ENCODE measurements at places on chromosomes 2 and 18. TPM values are rescaled to one million over a fixed set of nuclear protein-coding genes. Genes with fewer than 3 reads are reported as not detected.

GRCh38 chr18:27750014-27750413 is 426.9 kb downstream of the CDH2 start:
- DNase-seq = peak; percentile 52

DNA sequence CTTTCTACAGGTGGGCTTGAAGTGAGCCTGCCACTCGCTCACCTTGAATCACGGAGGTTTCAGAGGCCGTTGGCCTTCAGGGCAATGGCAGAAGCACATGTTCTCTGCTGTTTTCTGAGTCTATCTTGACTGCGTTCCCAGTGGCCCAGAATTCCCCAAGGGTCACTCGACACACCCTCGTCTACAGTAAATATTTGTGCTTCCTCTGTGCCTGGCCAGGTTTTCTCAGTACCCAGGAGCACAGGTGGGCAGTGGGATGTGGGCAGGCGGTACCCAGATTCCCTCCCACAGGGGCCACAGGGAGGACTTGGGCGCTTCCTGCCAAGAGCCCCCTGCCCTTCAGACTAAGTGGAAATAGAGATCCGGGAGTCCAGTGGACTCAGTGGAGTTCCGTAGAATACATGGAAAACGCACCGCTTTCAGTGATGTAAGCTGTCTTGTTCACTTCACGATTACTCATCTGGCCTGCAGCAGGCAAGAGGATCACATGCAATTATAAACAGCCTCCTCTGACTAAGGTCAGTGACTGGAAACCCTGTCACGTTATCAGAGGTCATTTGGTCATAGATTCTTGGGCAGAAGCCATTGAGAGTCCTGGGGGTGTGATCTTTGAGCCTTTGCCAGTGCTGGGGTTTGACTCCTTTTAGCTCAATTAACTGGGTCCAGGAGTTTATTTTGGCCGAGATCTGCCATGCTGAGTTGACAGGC is 179.8 kb downstream of the NEDD4L start:
- peak; percentile 57 for DNase-seq

Gene SERTAD2
- polyA plus RNA-seq = 26.8 TPM

GRCh38 chr2:156648522-156648921 is 212.3 kb downstream of the GPD2 start:
- DNase-seq = no peak

DNA sequence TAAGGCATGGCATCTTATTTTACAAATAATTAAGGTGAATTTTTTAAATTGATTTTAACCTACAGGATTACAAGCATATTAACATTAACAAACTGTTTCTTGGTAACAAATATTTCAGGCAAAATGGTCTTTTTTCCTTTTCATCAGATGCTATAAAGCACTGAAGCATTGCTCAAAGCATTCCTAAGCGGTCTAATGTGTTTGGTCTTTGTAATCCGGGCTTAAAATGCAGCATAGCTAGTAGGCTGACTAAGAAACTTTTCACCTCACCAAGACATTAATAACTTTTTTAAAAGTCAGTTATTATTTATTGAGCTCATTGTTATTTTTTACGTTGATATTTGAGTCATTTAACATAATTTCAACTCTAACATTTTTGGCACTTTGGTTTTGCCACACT is 538.8 kb upstream of the SLC39A10 start:
- DNase-seq = no peak

Gene DNAH7
- polyA plus RNA-seq = 6.5 TPM

DNA sequence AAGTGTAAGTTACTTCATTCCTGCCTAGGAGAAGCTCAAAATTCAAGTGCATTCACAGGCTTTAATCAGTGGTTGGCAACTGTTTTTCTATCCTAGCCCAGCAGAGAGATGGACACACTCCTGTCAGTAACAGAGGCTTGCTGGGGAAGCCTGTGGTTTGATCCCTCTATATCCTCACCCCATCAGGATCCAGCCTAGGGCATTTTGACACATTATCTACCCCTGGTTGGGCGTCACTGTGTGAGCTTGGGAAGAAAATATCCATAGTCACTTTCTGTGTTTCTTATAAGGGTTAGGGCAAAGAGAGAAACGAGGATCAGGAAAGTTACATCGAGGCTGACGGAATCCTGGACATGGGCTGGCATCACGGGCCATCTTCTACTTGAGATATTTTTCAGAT is 10.0 kb downstream of the NT5DC4 start:
- no peak for DNase-seq

Gene REG3G
- polyA plus RNA-seq = not detected

GRCh38 chr2:8343031-8343430 is 338.8 kb upstream of the ID2 start:
- no peak for DNase-seq

Gene RFX8
- polyA plus RNA-seq = 1.3 TPM

- no peak for DNase-seq
Observed at GRCh38 chr2:190178066-190178722, 115.7 kb upstream of the MSTN start.

GRCh38 chr18:56458770-56459712 is 179.4 kb downstream of the TXNL1 start:
- no peak for DNase-seq

DNA sequence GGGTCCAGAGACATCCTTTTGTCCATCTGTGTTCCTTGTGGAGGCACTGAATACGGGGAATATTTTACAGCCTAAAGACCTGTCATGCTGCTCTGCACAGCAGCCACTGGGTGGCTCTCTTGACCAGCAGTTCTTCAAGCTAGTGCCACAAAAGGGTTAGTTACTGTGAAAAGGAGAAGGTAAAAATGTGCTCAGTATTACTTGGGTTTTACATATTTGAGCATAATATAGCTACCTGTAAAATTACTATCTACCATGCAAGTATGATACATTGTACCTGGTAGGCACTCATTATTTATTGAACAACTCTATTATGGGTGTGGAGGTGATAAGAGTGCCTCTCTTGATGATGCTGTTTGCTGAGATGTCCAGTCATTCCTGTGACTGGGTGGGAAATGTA is 23.6 kb downstream of the FZD5 start:
- DNase-seq = no peak

- no peak for DNase-seq
Observed at GRCh38 chr18:49632588-49632987, 70.7 kb downstream of the LIPG start.

DNA sequence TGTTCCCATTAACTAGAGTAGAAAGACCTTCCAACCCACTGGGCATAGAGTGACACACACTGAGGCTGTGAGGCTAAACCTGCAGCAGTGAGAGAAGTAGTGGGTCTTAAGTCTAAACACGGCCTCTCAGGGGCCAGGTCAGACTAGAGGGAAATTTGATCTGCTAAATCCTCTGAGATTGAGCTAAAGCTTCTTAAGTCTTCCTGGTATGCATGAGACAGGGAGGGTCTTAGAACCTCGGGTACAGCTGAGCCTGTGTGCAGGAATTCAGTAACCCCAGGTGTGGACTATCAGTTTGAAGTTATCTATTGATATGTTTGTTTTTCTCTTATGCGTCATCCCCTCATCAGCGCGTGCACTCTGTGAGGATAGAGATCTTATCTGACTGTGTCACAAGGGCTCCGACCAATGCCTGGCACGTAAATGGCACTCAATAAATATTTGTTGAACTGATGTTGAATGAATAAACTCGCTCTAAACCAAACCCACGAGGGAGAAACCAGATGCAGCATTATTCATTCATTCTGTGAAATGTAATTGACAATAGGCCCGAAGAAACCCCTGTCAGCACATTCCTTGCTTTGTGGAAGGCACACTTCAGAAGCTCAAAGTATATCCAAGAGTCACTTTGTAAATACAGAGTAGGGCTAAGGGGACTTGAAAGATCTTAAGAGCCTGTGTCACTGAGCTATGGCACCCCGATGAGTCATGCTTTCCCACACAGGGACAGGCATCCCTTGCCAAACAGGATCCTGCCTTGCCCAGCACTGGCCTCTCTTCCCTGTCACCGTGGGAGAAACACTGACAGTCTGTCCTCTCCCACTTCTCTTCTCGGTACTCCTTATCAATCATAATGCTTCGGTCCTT is 21.7 kb upstream of the RAB10 start:
- DNase-seq = no peak

Gene TDRD15
- polyA plus RNA-seq = 0.01 TPM

DNA sequence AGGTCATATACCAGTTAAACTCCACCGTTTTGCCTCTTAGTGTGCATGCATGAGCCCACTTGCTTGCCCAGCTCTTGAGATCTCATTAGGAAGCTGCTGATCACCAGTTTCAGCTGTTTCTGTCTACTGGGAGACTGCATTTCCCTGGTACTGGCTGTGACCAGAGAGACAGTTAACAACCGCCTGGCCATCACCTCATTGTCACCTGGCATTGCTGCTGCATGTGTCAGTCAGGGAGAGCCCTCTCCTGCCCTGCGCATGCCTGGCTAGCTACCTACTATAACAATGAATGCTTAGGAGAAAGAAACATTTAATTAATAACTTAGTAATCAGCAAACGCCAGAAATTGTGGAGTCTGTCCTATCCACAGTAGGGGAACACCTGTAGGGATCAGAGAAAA is 265.8 kb upstream of the CYRIA start:
- no peak for DNase-seq

GRCh38 chr2:31282634-31283033 is 48.7 kb downstream of the EHD3 start:
- no peak for DNase-seq

DNA sequence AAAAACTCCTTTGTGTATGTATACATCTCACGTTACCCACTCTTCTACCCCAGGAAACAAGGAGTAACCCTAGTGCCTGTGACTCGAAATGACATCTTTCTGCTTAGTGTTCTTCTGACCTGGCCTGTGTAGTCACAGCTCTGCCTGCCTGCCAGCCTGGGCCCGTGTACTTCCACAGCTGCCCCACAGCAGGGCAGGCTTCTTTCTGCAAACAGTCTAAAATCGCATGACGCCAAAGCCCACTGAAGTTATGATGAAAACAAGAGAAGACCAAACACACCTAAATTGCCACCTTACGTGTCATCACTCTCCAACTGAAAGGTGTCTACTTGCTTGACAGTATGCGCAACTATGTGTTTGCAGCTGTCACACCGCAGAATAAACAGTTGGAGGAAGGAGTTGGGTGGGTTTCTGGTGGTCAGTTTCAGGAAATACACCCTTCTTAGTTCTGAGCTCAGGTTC is 1.5 kb downstream of the GAREM1 start:
- no peak for DNase-seq

DNA sequence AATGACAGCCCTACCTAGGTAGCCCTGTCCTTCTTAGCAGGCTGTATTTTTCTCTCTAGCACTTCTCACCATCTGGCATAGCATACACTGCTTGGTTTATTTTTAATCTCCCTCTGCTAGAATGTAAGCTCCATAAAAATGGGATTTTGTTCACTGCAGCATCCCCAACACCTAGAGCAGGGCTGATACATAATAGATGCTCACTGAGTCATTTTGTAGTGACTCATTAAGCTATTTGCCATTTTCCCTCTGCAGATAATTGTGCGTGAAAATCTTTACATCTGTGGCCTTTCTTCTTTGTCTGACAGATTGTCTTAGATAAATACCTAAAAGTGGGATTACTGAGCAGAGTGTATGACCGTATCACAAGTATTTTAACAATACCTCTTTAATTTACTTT is 82.5 kb downstream of the CERS6 start:
- DNase-seq = no peak

DNA sequence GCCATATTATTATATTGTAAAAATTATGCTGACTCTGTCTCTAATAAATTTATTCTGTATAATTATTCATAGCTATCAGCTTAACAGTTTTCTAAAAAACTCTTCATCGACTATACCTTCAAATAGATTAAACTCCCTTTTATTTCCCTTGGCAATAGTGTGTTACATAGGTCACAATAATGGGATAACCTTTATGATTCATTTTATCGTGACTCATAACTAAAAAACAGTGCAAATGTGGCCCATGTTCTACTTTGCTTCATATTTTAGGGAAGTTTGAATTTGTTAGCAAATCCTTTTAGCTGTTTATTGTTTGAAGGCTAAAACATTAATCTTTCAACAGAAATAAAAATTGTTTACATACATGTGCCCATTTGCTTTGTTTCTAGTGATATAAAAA is 783.2 kb upstream of the CDH2 start:
- DNase-seq = no peak

Gene CD207
- polyA plus RNA-seq = not detected

GRCh38 chr2:155651851-155652250 is 680.7 kb downstream of the NR4A2 start:
- DNase-seq = no peak

Gene LIPG
- polyA plus RNA-seq = 44.1 TPM
